ENCODE measurements at places on chromosomes 4 and X.

- no peak for DNase-seq
Observed at GRCh38 chr4:99180382-99181070, 36.4 kb upstream of the ADH4 start.

DNA sequence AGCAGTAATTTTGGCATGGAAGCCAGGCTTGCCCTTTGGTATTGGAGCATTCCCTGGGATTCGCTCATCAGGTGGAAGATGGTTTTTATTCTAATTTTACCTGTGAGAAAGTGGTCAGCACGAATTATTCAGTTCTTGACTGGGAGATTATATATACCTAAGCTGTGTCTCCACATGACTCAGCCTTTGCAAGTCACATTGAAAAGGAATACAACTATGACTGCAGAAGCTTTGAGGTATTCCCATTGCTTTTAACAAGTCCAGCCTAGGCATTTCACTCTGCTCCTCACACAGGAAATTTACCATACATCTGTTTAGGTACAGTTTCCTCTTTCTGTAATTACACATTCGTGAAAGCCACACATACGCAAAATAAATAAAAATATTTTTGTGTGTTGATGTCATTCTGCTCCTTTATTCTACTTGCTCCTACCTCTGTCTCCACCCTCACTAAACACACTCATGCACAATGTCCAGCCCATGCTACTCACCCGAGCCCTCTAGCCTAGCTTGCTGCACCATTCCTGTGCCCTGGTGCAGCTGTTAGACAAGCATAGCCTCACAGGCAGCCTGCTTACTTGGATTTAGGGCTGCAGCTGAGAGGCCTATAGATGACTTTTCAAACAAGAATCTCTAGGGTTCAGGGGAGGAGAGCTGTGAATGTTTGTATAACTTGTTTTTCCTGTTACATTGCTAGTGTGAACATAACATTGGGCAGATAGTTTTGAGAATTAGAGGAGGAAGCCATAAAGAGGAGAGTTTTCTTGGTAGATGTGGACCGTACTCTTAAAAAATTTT is 504.4 kb upstream of the FAT1 start:
- no peak for DNase-seq

DNA sequence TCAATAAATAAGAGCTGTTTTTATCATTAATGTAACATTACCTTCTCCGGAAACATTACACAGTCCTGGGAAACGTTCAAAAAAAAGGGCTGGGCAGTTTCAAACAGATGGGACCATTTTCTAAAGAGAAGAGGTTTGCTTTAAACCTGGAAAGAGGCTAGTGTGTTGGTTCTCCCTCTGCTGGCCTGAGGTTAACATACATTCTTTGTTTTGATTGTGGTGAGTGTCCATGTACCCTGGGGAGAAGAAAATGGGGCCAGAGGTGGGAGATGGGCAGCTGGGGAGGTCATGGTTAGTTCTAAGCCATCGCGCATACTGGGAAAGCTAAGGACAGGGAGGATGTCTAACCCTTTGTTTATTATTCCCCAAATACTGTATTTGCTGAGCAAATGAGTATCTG is 194.7 kb downstream of the CPEB2 start:
- DNase-seq, result no peak

GRCh38 chr4:24895461-24895860 is 17.4 kb downstream of the CCDC149 start:
- DNase-seq, result no peak

- DNase-seq, result no peak
Observed at GRCh38 chr4:33780952-33781791, 2463.1 kb downstream of the ARAP2 start.

DNA sequence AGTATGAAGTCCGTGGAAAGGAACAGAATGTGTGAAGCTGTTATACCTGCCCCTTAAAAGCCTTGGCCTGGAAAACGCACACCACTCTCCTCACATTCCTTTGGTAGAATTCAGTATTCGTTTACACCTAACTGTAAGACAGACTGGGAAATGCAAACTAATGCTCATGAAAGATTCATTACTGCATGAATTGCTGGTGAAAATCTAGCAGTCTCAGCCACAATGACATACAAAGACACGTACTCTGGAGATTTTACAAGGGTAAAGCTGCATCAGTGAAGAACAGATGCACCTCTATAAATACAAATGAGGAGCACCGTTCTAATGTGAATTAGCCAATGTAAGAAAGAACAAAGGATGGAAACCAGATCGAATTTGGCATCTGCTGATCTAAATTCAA is 2051.3 kb downstream of the PCDH7 start:
- no peak for DNase-seq

DNA sequence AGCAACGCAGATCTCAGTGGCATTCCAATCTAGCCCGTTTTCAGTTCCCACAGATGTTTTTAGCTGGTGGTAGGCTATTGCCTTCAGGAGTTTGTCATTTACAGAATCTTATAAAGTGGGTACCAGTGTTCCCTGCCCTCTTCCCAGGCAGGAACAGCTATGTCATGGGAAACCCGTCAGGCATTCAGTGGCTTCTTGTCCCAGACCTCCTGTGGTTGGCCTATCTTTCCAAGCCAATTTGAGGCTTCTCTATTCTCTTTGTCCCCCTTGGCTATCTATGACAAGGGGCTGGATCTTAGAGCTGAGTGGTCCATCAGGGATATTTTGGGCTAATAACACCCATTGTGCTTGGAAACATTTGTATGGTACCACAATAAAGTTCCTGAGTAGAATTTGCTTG is 33.6 kb upstream of the RPL34 start:
- no peak for DNase-seq

- peak; percentile 22 for DNase-seq
Observed at GRCh38 chr4:169618286-169618685, 2.1 kb upstream of the CLCN3 start.

DNA sequence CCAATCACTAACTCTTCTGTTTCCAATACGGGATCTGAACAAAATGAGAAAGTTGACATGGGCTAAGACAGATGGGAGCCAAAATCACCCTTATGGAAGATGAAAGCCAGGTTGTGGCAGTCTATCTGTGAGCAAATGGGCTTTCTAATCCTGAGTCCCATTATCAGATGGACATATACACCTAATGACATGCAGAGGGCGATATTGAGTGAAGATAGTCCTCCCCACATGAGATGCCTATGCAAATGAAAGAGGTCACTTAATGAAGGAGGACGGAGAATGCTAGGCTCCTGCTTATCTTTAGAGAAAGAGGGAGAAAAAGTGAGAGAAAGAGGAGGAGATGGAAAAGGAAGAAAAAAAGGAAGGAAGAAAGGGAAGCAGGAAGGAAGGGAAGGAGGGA is 547.5 kb downstream of the NLGN4X start:
- no peak for DNase-seq

DNA sequence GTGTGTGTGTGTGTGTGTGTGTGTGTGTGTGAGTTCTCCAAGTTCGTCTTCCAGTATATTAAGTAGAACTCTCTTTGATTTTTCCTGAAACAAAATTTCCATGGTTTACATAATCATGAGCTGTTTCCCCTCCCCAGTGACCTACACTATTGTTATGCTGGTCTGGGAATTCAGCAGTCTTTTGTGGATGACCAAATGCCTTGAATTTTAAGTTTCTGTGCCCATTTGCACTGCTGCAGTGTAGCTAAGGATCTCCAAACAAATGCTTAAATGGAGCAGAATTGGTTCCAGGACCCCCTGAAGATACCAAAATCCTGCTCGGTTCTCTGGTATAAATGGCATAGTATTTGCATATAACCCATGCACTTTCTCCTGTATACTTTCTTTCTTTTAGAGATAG is 77.2 kb upstream of the SLC34A2 start:
- no peak for DNase-seq

DNA sequence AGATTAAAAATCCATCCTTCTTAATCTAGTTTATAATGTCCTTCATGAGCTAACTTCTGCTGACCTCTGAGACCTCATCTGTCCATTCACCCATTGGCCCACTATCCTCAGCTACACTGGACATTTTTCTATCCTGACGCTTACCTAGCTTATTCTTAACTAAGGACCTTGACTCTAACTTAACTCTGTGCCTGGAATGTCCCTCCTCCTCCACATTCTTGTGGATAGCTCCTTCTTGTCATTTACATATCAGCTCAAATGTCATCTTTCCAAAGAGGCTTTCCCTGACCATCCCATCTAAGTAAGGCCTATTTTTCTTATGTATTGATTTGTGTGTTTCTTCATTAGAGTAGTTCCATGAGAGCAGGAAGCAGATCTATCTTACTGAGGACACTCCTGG is 54.7 kb downstream of the ATXN3L start:
- no peak for DNase-seq

DNA sequence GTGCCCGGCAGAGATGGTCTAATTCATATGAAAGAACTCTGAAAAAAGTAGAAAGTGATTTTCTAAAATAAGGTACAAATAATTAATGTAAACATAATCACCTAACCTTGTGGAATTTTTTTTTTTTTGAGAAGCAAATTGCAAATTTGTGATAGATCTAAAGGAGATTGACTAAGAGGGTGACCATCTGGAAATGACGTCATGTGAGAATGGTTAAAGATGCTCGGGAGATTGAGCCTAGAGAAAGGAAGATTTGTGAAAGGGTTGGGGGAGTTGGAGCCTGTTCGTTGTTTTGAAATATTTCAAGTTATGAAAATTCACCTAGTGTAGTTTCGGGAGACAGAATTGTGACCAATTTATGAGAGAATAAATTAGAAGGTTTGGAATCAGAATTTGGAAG is 115.7 kb upstream of the ANK2 start:
- no peak for DNase-seq

GRCh38 chr4:47615385-47615784 is 130.3 kb downstream of the ATP10D start:
- DNase-seq, result no peak

- DNase-seq, result no peak
Observed at GRCh38 chr4:47235721-47236120, 204.4 kb downstream of the GABRB1 start.

DNA sequence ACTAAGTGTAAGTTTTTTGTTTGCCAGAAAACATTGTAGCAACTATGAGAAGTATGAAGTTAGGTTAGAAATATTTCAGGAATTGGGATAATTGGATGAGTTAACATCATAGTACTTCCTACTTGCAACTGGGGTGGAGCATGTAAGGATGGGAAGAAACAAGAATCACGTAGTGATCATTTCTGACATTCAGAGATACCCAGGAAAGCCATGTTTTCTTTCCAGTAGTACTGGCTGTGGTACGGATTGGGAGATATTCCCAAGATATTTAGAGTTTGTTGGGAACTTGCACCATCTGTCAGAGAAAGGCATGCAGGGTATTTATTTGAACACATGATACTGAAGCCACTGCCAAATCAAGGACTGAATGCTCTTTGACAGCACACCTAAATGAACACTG is 87.6 kb upstream of the SLC4A4 start:
- DNase-seq, result no peak

DNA sequence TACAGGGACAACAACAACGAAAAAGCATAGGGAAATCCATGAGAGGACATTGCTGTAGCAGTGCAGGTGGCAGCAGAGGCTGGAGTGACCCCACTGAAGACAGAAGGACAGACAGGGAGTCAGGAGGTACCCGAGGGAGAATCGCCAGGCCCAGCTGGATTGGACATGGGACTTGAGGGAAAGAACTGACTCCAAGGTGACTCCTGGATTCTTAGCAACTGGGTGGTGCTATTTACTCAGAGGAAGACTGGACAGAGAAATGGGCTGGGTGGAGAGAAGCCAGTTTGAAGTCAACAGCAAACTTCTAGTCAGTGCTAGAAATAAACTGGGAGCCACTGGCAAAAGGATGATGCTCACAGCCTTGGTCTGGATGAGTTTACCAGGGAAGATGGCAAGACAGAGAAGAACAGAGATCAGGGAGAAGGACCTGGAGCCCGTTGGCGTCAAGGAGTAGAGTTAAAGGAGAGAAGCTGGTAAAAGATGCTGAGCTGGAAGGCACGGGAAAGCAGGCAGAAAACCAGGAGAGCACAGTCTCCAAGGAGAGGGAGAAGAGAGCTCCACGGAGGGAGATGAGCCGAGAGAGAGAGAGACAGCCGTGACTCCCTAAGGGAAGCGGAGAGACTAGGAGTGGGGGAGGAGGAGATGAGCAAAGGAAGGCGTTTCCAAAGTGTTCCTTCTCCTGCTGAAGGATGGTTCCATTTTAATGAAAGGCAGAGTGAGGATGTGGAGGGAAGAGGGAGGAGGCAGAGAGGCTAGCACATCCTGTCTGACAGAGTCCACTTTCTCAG is 119.4 kb downstream of the AFAP1 start:
- DNase-seq, result no peak

GRCh38 chr4:23962462-23962861 is 72.6 kb upstream of the PPARGC1A start:
- DNase-seq, result no peak

GRCh38 chrX:47568656-47569295 is 7.8 kb downstream of the ARAF start:
- peak; percentile 23 for DNase-seq

- DNase-seq, result no peak
Observed at GRCh38 chr4:103907414-103907813, 187.6 kb upstream of the TACR3 start.

- no peak for DNase-seq
Observed at GRCh38 chrX:38095971-38096529, 89.7 kb downstream of the SYTL5 start.

- no peak for DNase-seq
Observed at GRCh38 chrX:101564651-101565050, 14.3 kb downstream of the ARMCX1 start.

- no peak for DNase-seq
Observed at GRCh38 chr4:8326206-8326605, 56.7 kb downstream of the HTRA3 start.

- DNase-seq, result no peak
Observed at GRCh38 chr4:56689201-56689969, 8.3 kb upstream of the HOPX start.
